ENCODE measurements at places on chromosomes 7 and 10.

- no peak for DNase-seq
Measured at GRCh38 chr10:57663401-57663800, 604.3 kb downstream of the IPMK start.

DNA sequence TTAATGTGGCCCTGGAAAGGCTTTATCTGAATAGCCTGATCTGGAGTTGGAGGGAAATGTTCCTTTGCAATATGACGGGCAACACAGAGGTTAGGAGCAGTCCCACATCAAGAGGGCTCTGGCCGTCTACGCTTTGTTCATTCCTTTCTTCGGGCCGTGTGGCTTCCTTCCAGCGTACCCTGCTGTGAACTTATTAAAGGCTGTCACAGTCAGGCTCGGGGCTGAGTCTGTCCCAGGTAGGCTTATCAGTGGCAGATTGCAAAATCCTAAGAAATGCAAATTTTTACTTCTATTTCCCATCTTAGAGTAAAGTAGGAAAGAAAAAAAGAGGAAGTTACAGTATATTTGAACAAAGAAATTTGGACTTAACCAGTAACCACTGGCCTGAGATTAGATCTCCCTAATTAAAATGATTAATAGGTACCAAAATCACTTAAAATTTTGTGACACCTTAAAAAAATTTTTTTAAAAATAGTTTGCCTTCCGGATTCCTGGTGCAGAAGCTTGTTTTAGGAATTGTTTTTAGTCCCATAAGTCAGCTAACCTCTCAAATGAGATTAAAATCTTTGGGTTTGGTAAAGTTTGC lies 453.1 kb upstream of the MKI67 start:
- DNase-seq = no peak

DNA sequence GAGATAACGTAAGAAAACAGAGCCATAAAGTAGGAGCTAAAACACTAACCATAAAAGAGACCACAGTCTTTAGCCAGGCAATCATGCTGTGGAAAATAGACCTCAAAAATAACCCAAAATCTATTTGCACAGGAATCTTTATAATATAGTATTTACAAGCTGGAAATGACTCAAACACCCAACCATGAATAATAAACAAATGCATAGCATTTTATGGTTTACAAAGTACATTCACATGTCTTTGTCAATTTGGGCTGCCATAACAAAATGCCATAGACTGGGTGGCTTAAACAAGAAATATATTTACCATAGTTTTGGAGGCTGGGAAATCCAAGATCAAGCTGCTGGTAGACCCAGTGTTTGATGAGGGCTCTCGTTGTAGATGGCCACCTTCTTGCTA lies 65.5 kb upstream of the GRB10 start:
- no peak for DNase-seq

DNA sequence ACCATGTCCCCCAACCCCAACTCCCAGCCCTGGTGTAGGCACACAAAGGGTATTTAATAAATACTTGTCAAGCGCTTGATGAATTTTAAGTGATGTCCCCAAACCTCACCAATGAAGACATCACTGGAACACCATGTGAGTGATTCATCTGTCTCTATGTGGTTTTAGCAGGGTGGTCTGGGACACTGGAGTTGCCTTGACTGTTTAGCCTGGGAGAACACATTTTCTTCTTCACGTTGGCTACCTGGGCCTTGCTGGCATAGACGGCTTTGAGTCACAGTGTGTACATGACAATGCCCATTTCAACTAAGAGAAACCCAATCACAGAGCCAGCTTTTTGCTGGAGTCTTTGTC lies 24.8 kb upstream of the SHH start:
- no peak for DNase-seq

GRCh38 chr10:14389981-14390590 lies 59.4 kb upstream of the FRMD4A start:
- peak; percentile 23 for DNase-seq

- no peak for DNase-seq
Measured at GRCh38 chr10:113202011-113202410, 252.0 kb downstream of the TCF7L2 start.

DNA sequence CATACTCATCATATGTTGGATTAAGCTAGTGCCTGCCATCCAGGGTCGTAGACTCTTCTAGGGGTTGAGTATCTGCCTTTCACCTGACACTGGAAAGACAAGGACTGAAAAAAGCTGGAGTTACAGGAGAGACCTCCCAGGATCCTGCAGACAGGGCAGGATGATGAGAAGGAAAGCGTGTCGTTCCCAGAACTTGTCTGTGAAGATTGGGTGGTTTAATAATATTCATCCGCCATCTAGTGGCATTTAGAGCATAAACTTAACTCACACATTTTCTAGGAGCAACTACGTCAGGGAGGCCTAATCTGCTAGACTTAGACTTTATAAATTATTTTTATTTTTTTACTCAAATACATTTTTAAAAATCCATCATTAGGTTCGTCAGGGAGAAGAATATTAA lies 59.6 kb downstream of the ADRB1 start:
- peak; percentile 30 for DNase-seq

DNA sequence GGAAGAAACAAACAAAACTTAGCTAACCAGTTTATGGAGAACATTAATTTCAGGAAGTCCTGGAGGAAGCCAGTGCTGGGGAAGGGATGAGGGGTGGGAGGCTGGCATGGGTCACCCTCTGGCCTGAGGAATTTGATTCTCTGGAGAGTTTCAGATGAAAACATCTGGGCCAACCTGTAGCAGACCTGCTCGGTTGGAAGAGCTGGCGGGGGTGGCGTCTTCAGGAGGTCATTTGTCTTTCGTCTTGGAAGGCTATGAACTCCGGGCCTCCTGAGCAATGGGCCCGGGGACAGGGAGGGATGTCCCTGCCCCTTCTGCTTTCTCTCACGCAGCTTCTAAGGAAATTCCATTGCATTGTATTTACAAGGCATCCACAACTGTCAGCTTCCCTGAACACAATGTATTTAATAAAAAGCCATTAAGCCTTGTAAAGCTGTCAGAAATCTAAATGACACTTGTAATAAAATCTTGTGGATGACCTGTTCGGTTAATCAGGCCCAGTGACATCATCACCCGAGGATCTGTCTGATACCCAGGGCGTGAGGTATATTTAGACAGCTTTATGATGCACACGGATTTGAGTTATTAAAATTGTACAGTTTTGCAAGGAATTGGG lies 250.5 kb downstream of the RAB11FIP2 start:
- DNase-seq = no peak

DNA sequence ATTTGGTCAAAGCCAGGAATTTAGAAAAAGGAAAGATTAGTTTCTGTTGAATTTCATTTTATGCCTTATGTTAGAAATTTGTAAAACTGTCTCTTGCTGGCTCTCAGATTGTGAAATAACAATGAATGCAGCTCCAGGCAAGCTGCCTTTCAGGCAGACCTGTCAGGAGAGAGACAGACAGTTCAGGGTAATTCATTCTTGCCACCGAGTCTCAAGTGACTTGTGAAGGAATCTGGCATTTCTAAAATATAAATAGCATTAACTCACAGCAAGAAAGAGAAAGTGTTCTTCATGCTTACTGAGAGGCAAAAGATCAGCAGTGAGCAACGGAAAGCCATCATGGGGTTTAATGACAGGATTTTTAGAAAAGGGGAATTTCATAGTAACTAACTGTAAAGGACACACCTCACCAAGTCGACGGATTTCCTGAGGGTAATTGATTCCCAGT lies 442.3 kb upstream of the AKR1E2 start:
- no peak for DNase-seq
